ENCODE measurements at places on chromosomes 7 and 10.

GRCh38 chr7:105854498-105854897 is 21.9 kb downstream of the ATXN7L1 start:
- no peak for DNase-seq

DNA sequence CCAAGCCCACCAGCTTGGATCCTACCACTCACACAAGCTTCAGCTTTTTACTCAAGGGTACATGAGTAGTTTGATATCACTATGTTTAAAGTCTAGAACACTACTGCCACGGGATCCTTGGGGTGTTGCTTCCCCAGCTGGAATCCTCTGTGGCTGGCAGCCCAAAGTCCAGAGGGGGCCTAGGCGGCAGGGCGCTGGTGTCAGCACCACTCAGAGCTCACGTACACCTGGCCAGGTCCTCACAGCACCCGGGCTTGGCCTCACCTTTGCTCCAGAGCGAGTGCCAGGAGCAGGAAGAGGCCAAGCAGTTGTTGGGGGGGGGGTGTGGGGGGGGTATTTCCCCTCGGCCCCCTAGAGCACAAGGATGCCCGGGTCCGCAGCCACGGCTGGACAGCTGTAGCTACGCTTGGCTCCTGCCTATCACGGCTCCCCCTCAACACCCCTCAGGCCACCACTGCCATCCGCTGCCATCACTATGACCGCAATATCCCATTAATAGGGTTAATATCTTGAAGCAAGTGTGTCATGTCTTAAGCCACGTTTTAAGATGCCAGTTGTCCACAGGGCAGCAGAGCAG is 17.0 kb downstream of the ZDHHC6 start:
- no peak for DNase-seq

- no peak for DNase-seq
These were observed 687.5 kb downstream of the SORCS3 start for GRCh38 chr10:105328503-105329133.

- no peak for DNase-seq
These were observed 282.3 kb upstream of the KAT6B start for GRCh38 chr10:74544106-74544505.

GRCh38 chr10:62528441-62528840 is 154.3 kb downstream of the ZNF365 start:
- DNase-seq: peak; percentile 58

Measured in CD4-positive, alpha-beta T cell treated with Interleukin-4 for 4 hours (primary cell).